ENCODE measurements at places on chromosomes 11 and 22. TPM values are rescaled to one million over a fixed set of nuclear protein-coding genes. Genes with fewer than 3 reads are reported as not detected.
A peak's percentile ranks its signal among the peaks of the same experiment; 100 is the strongest.

GRCh38 chr11:134712228-134713145, 300.4 kb upstream of the B3GAT1 start:
- H3K27me3 ChIP-seq, result peaks cover 4% of the 10 kb centered on the region
- DNase-seq, result no peak
- H3K27ac ChIP-seq, result no peak overlapping the region
- no peaks in the 10 kb centered on the region for H3K4me1 ChIP-seq
- H3K36me3 ChIP-seq, result no peaks in the 10 kb centered on the region
- H3K4me3 ChIP-seq, result no peak overlapping the region

TMA7B gene
- total RNA-seq, result 1.7 TPM

- H3K27ac ChIP-seq, result no peak overlapping the region
- no peak for DNase-seq
- no peaks in the 10 kb centered on the region for H3K4me1 ChIP-seq
Measured at GRCh38 chr22:43846966-43847365, 15.3 kb downstream of the SULT4A1 start.

EHF gene
- total RNA-seq, result not detected

GRIK4 gene
- total RNA-seq, result not detected

FXYD6 gene
- 0.11 TPM for total RNA-seq

- H3K4me3 ChIP-seq, result no peak overlapping the region
- H3K36me3 ChIP-seq, result no peaks in the 10 kb centered on the region
- peaks cover 3% of the 10 kb centered on the region for H3K27me3 ChIP-seq
Measured at GRCh38 chr11:44505581-44506054, 59.8 kb upstream of the CD82 start.

GRCh38 chr22:44047891-44048301, 23.8 kb downstream of the PARVB start:
- H3K27ac ChIP-seq, result peak overlapping the region; percentile 44
- peak overlapping the region; percentile 28 for H3K4me3 ChIP-seq
- no peak for DNase-seq

GAL3ST1 gene
- not detected for total RNA-seq

DNA sequence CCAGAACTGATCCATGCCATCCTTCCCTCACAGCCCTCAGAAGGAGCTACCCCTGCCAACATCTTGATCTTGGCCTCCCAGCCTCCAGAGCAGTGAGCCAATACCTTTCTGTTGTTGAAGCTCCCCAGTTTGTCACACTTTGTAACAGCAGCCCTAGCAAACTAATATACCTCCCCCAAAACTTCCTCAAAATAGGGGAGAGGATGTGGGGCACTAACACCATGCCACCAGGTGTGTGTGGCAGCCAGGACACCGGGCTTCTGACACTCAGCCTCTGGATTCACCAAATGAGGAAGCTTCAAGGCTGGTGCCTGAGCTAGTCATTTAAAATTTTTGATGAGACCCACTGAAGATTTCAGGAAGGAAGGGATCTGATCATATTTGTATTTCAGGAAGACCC, 84.9 kb downstream of the CSNK2A3 start:
- no peaks in the 10 kb centered on the region for H3K27me3 ChIP-seq
- H3K4me1 ChIP-seq, result no peaks in the 10 kb centered on the region
- no peak overlapping the region for H3K27ac ChIP-seq
- H3K36me3 ChIP-seq, result no peaks in the 10 kb centered on the region

GRCh38 chr11:119700030-119700429, 29.0 kb downstream of the NECTIN1 start:
- no peaks in the 10 kb centered on the region for H3K4me1 ChIP-seq
- no peak overlapping the region for H3K4me3 ChIP-seq
- no peak for DNase-seq
- no peaks in the 10 kb centered on the region for H3K36me3 ChIP-seq

MPZL2 gene
- total RNA-seq, result 13.9 TPM

DNA sequence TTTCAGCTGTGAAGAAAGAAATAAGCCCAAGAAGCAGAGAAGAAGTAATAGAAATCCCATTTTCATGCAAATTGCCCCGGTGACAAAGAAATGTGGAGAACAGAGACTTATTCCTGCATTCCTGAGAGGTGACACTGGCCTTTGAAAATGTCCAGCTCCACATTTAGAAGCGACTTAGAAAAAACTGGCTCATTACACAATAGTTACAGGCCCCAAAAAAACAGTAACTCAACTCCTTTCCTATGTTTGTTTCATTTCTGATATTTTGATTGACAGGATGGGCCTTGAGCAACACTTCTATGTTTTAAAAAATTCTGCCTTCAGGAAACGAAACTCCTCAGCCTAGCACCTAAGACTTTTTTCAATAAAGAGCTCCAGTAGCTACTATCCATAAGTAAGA, 726.9 kb upstream of the TENM4 start:
- H3K36me3 ChIP-seq, result no peaks in the 10 kb centered on the region
- DNase-seq, result no peak
- H3K4me1 ChIP-seq, result no peaks in the 10 kb centered on the region
- H3K27ac ChIP-seq, result no peak overlapping the region
- H3K4me3 ChIP-seq, result no peak overlapping the region

ANO5 gene
- total RNA-seq, result not detected

RIN1 gene
- total RNA-seq, result 1.5 TPM

DNA sequence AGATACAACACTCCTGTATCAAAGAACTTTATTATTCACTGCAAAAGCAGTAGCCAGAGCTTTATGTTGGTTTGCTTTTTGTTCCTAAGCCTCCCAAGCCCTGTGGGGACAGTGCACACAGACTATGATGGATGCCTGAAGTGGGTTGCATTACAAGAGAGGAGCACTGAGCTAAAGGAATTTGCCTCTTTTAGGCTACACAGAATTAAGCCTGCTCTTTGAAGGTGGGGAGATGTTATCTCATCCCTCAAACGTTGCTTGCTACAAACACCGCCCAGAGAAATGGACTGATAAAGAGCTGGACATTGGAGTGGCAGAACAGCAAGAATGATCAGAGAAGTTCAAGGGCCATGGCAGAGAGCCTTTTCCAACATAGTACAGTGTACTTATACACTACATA, 2.5 kb upstream of the POGLUT3 start:
- H3K36me3 ChIP-seq, result peaks cover 6% of the 10 kb centered on the region
- no peak overlapping the region for H3K27ac ChIP-seq
- no peak for DNase-seq
- H3K4me1 ChIP-seq, result peaks cover 17% of the 10 kb centered on the region

GRCh38 chr22:44583854-44584253, 85.8 kb upstream of the RTL6 start:
- H3K4me1 ChIP-seq, result peaks cover 3% of the 10 kb centered on the region
- no peak for DNase-seq
- H3K4me3 ChIP-seq, result no peak overlapping the region
- H3K36me3 ChIP-seq, result no peaks in the 10 kb centered on the region

PKP3 gene
- total RNA-seq, result not detected

OR4C12 gene
- not detected for total RNA-seq

GRCh38 chr11:117172724-117173421, 5.7 kb upstream of the SIDT2 start:
- no peak for DNase-seq
- H3K4me3 ChIP-seq, result no peak overlapping the region
- peaks cover 25% of the 10 kb centered on the region for H3K36me3 ChIP-seq

SYCE3 gene
- 0.62 TPM for total RNA-seq

DNA sequence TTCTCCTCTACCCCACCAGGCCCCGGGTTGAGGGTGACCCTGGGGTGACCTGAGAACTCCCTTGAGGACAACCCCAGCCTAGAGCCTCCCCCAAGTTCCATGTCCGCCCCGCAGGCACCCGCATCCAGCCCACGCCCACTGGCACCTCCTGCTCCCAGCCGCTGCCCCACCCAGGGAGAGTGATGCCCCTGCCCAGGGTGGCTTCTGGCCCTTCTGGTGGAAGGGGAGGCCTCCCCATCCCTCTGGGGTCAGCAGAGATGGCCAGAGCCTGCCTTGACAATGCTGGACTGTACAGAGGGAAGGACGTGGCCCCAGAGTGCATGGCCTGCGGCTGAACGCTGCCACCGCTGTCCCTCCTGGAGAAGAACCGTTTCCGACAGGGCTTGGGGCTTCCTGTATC, 1.1 kb upstream of the TH start:
- no peak overlapping the region for H3K27ac ChIP-seq
- no peak overlapping the region for H3K4me3 ChIP-seq
- no peak for DNase-seq
- no peaks in the 10 kb centered on the region for H3K27me3 ChIP-seq

KCNE3 gene
- total RNA-seq, result not detected

GRCh38 chr11:106961518-106961917, 56.8 kb downstream of the GUCY1A2 start:
- H3K27ac ChIP-seq, result no peak overlapping the region
- H3K4me3 ChIP-seq, result no peak overlapping the region
- DNase-seq, result no peak
- H3K36me3 ChIP-seq, result no peaks in the 10 kb centered on the region
- no peaks in the 10 kb centered on the region for H3K4me1 ChIP-seq

EMID1 gene
- total RNA-seq, result 0.23 TPM

UPK3A gene
- not detected for total RNA-seq

OR8A1 gene
- total RNA-seq, result not detected

TBX10 gene
- not detected for total RNA-seq

DNA sequence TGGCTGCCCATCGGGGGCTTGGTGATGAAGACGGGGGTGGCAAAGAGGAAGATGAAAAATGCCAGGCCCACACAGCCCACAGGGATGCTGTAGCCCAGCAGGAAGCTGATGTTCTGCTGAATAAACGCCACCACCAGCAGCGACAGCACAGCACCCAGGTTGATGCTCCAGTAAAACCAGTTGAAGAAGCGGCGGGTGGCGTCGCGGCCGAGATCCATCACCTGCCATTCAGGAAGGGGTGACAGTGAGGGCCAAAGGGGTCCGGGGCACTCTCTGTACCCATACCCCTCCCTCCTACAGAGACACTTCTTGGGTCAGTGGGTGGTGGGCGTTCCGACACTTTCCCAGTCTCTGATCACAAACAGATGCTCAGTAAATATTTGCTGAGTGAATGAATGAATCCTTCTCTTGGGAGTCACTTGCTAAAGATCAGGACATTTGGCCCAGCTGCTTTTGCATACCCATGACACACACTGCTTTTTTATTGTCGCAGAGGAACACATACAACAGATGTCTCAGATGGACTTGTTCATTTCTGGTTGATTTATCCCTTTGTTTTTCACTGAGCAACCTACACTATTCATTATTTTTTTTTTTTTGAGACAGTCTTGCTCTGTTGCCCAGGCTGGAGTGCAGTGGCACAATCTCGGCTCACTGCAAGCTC, 5.2 kb downstream of the SLC15A3 start:
- peaks cover 16% of the 10 kb centered on the region for H3K27me3 ChIP-seq
- H3K36me3 ChIP-seq, result no peaks in the 10 kb centered on the region
- H3K4me1 ChIP-seq, result peaks cover 1% of the 10 kb centered on the region
- DNase-seq, result no peak
- H3K27ac ChIP-seq, result no peak overlapping the region

GRCh38 chr22:28736301-28737155, 5.1 kb downstream of the CHEK2 start:
- no peak for DNase-seq
- H3K36me3 ChIP-seq, result peaks cover 38% of the 10 kb centered on the region
- no peaks in the 10 kb centered on the region for H3K27me3 ChIP-seq
- H3K27ac ChIP-seq, result no peak overlapping the region

- peaks cover 13% of the 10 kb centered on the region for H3K4me1 ChIP-seq
- DNase-seq, result no peak
- H3K27me3 ChIP-seq, result no peaks in the 10 kb centered on the region
Measured at GRCh38 chr11:65152122-65152521, 17.8 kb upstream of the SYVN1 start.

- no peak for DNase-seq
- H3K27ac ChIP-seq, result no peak overlapping the region
- H3K27me3 ChIP-seq, result no peaks in the 10 kb centered on the region
- H3K4me1 ChIP-seq, result peaks cover 30% of the 10 kb centered on the region
Measured at GRCh38 chr11:44193856-44194255, 98.4 kb downstream of the EXT2 start.

ACR gene
- total RNA-seq, result not detected

DNA sequence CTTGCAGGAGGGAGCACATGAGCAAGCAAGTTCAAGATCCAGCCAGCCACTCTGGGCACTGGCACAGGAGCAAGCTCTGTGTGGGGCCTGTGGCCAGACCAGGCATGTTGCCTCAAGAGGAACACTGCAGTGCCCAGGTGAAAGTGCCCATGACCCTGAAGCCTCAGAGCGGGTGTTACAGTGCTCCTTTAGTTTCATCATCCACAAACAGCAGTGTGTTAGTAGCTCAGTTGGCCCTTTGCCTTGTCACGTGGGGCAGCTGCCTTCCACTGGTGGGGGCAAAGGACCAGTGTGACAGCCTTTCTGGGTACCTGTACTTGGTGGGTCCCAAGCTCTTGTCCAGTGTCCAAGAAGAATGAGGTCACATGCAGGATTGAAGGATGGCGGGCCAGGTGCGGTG, 3.0 kb upstream of the EI24 start:
- H3K4me3 ChIP-seq, result no peak overlapping the region
- DNase-seq, result no peak
- H3K27ac ChIP-seq, result no peak overlapping the region
- H3K27me3 ChIP-seq, result no peaks in the 10 kb centered on the region
- peaks cover 6% of the 10 kb centered on the region for H3K36me3 ChIP-seq

C22orf31 gene
- total RNA-seq, result not detected

Data from activated T-helper 2 cell treated with anti-CD3 and anti-CD28 coated beads, Interferon-gamma antibody, Interleukin-2, Interleukin-4, amounts not matched to agents 10 μg/mL and 5 μg/mL and 100 μg/mL, durations not matched to agents 14 hours and 24 hours and 36 hours (primary cell).